ENCODE measurements at places on chromosomes 13 and 19.

DNA sequence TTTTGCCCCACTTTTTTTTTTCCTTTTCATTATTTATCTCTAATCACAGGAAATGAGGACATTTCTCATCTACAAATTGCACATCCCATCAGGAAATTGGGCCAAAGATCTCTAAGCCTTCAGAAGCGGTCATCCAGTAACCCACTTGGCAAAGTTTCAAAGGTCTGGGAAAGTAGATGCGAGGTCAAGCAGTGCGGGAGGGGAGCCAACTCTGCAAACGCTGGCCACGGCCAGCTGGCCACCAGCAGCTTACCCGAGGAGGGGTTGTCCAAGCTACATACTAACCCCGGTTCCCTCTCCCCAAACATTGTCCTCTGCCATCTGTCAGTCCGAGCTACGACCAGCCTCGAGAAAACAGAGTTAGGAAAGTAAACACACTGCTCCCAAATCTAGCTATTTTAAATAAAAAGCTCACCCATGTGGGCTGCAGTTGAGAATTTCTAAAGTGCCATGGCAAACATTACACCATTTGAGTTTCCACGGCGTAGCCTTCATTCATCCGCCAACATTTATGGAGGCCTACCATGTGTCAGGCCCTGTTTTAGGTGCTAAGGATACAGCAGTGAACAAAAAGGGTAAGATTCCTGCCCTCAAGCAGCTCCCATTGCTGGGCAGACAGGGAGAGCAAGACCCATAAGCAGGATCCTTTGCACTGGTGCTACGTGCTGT is 11.5 kb downstream of the FFAR2 start:
- peak; percentile 72 for DNase-seq

- DNase-seq, result peak; percentile 24
These were observed 72.5 kb upstream of the UBL3 start for GRCh38 chr13:29922896-29923295.

GRCh38 chr13:110698689-110699088 is 7.2 kb downstream of the CARS2 start:
- DNase-seq, result no peak

DNA sequence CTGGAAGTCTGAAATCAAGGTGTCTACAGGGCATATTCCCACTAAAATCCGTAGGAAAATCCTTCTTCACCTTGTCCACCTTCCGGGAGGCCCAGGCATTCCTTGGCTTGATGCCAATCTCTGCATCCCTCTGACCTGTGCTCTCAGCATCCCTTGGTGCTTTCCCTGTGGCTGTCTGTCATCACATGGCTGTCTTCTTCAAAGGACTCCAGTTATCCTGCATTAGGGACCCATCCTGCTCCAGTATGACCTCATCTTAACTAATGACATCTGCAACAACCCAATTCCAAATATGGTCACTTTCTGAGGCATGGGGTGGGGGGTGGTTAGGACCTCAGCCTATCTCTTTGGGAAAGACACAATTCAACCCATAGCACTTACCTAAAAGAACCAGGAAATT is 423.8 kb downstream of the IRS2 start:
- DNase-seq, result no peak

DNA sequence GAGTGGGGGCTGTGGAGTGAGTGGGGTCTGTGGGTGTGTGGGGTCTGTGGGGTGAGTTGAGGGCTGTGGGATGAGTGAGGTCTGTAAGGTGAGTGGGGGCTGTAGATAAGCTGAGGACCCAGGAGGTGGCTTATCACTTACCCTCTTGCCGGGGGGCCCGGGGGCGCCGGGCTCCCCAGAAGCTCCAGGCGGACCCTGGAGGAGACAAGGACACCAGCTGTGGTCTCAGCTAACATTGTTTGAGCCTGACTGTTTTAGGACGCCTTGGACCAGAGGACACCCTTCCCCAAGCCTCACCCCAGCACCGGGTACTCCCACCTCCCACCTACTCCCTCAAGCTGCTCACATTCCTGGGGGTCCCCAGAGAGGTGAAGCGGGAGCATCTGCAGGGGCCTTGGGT is 34.2 kb upstream of the OLFM2 start:
- no peak for DNase-seq

GRCh38 chr13:47869776-47870175 is 131.3 kb downstream of the SUCLA2 start:
- DNase-seq, result no peak

GRCh38 chr19:44744871-44745332 is 3.6 kb upstream of the BCL3 start:
- DNase-seq, result peak; percentile 86

- DNase-seq, result peak; percentile 52
These were observed at the start of gene HCST for GRCh38 chr19:35901854-35902661. TSS of gene HCST (plus strand) at chr19:35902529. CDS start at chr19:35902594, 65 bp downstream.

DNA sequence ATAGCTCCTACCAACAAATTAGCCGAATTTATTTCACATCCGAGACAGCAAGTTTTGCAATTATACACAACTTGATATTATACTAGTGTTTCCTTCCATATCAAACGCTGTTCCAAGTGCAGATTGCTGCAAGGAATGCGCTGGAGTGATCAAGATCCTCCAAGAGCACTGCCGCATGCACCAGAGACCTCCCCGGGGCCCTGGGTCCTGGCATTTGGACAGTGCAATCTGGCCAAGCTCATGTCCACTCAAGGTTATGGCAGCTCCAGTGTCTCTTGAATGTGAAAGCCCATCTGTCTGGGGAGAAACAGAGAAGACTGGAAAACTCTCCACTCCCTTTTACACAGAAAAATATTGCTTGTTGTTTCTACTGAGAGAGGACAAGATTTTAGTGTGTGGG is 111.9 kb downstream of the HSPH1 start:
- DNase-seq, result no peak

DNA sequence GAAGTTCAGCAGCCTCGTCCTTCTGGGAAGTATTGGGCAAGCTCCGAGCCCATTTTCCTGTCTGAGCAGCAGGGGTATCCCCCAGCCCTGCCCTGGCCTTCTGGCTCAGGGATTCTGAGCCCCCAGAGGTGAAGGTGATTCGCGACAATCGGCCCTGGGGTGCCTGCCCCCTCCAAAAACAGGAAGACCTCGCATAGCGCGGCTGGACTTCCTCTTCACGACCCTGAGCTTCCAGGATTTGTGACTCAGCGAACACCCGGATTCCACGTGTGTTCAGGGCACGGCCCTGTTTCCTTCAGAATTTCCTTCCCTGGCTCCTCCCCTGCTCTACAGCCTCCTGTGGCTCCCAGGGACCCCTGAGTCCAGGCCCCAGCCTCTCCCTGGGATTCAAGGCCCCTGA is at the start of gene SEMA6B:
Gene SEMA6B (minus strand): TSS at position 116 of the 400 bp plus-strand sequence. CDS start 1,227 bp downstream, outside the sequence.
- DNase-seq, result peak; percentile 61

GRCh38 chr13:43783820-43784219 is 3.0 kb downstream of the ENOX1 start:
- peak; percentile 96 for DNase-seq

DNA sequence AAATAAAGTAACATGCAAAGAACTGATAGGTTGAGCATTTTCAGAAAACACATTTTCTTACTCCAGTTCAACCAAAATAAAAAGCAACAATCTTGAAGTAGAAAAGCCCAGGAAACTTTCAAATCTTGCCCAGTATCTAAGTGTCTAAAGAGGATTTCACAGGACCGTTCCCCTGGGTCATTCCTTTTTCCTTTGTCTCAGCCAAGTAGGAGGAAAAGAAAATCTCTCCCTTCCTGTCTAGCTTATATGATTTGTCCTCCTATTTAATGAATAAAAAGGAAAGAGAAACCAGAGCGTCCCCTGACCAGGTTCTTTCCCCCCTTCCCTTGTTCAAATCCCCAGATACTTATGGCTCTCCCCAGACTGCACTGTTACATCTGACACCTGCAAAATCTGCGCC is 248.0 kb downstream of the KCTD12 start:
- peak; percentile 97 for DNase-seq

- DNase-seq, result peak; percentile 78
These were observed 251.4 kb downstream of the RGCC start for GRCh38 chr13:41708713-41709112.

DNA sequence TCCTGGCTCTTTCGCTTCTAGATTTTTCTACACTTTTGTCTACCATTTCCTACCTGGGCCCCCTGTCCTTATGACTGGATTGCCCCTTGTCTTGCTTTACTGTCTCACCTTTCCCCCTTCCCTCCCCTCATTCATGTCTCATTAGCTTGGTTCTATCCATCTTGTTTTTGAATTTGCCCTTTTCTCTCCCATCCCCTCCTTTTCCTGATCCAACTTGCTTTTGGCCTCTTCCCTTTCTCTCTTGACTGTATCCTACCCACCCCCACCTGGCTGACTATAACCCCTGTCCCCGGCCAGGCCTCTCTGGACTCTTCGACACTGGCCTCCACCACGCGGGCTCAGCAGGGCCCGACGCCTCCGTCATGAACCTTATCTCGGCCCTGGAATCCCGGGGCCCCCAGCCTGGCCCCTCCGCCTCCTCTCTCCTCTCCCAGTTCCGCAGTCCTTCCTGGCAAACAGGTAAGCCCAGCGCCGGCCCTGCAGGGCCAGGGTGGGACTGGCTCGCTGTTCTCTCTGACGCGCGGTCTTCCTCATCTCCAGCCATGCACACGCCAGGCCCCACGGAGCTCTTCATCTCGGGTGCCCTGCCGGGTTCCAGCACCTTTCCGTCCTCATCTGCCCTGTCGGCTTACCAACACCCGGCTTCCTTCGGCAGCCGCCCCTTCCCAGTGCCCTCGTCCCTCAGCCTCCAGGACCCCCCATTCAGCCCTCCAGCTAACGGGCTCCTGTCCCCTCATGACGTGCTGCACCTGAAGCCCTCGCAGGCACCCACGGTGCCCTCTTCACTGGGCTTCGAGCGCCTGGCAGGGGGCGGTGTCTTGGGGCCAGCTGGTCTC is 3.4 kb downstream of the PRR12 start:
- DNase-seq, result no peak

DNA sequence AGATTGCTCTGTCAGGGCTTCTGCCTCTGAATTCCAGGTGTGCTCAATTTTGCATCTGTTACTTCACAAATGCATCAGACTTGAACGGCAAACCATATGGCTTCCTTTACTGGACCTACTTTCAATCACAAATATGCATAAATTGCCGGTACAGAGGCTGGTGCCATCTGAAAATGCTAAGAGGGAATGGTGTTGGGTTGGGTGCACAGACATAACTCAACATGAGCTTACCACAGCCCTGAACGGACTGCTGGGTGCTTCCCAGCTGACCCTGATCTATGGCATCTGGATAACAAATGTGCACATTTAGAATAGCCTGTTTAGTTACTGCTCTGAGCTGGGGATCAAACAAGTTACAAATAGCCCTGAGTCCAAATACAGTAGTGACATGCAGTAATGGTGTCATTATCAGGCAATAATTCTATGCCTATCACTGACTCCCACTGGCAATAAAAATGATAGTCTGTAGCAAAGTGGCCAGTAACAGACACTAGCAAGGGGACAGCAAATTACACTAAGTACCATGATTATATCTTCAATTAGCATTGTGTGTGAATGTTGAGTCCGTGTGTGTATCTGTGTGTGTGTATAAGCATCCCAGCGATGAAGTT is 927.3 kb downstream of the DIAPH3 start:
- no peak for DNase-seq

- no peak for DNase-seq
These were observed 4.6 kb downstream of the FBXL3 start for GRCh38 chr13:77022341-77022740.

DNA sequence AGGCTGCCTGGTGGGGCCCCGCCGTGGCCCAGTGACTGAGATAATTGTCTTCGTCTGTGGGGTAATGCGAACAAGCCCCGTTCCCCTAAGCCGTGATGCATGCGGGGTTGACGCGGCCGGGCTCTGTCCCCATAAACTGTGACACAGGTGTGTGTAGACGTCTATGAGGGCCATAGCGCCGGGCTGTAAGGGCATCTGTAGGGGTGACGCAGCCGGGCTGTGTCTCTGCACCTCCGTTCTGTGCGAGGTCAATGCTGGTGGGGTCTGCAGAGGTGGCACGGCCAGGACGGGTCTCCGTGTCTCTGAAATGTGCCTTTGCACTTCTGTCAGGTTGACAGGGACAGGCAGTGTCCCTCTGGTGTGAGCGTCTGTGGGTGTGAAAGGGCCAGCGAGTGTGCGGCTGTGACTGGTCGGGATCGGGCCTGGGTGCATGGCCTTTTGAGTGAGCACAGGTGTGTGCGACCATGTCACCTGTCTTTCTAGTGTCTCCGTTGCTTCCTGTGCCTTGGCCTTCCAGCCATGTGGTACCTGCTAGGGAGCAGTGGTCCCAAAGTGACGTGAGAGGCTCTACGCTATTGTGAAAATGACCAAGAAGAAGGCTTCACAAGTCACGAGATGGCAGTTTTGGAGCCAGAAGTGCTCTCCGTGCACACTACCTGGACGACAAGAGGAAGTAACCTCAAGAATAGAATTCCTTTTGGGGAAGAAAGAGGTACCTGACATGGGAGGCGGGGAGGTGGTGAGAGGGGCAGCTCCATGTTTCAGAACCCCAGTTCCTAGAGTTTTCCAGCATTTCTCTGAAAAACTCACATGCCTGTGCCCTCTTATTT is 16.4 kb upstream of the ZNF331 start:
- peak; percentile 15 for DNase-seq

- DNase-seq, result no peak
These were observed 52.2 kb downstream of the GATAD2A start for GRCh38 chr19:19457671-19458070.

DNA sequence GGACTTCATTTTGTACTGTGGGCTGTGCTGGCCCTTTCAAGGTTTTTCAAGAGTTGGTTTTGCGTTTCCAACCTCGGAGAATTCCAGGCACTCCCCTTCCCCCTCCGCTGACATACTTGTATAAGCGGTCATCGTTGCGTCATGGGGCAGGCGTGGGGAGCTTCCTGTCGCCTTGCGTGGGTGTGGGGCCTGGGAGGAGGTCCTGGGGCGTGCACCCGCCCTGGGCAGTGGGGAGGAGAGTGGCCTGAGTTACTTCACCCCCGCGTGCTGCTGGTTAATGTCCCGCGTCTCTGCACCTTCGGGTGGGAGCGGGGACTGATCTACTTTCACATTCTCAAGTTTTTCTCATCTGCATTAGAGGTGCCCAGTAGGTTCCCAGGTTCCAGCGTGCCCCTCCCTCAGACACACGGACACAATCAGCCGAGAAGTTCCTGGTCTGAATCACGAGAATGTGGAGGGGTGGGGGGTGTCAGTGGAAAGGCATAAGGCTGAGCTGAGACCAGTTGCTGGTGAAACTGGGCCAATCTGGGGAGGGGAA is 4.1 kb downstream of the IER2 start:
- peak; percentile 95 for DNase-seq

DNA sequence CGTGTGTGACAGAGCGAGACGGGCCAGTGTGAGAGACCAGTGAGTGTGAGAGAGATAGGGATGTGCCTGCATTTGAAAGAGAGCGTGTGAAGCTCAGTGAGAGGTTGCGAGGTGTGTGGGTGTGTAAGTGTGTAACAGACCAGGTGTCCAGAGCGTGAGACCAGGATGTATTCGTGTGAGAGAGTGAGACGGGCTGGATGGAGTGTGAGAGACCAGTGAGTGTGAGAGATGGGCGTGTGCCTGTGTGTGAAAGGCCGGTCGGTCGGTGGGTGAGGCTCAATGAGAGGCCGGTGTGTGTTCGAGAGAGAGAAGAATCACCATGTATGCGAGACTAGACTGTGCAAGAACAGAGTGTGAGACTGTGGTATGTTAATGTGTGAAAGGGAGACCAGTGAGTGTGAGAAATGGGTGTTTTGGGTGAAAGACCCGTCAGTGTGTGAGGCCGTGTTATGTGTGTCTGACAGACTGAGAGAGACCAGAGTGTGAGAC is 679 bp downstream of the ZNF471 start:
- DNase-seq, result no peak

GRCh38 chr19:56637976-56638555 is 4.9 kb upstream of the SMIM17 start:
- DNase-seq, result peak; percentile 89

- DNase-seq, result no peak
These were observed 78.6 kb downstream of the SPACA7 start for GRCh38 chr13:112454648-112455334.

Data from muscle of leg (tissue), 16 donors.